Fibroblast of mammary gland (primary cell): ENCODE measurements at places on chromosomes 7 and 10.

DNA sequence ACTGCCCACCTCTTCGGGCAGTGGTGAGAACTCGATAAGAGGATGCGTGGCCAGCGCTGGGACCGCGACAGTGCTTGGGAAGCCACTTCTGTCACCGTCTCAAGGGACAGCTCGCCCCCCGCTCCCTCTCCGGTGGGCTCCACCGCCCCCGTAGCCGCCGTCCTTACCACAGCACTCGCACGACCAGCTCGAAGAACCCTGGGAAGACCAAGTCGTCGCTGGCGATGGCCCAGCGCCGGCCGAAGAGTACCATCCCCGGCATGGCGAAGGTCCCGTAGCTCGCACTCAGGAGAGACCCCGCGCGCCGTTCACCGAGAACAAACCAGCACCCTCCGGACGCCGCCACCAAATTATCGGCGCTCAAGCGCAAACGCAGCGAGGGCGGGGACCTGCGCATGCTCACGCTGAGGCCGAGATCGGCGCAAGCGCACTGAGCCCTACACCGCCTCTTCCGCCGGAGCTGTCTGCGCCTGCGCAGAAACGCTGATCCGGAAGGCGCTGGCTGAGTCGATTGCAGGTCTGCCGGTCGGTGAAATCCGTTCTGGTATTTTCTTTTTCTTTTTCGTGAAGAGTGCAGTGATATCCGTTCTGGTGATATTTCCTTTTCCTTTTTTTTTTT lies at the start of gene DAGLB:
DAGLB (minus strand) TSS at position 374 of the 619 bp plus-strand sequence; CDS start at position 262, 112 bp downstream.
- DNase-seq = peak; percentile 90

GRCh38 chr7:75943864-75944263 lies 28.9 kb downstream of the POR start:
- DNase-seq = peak; percentile 91

DNA sequence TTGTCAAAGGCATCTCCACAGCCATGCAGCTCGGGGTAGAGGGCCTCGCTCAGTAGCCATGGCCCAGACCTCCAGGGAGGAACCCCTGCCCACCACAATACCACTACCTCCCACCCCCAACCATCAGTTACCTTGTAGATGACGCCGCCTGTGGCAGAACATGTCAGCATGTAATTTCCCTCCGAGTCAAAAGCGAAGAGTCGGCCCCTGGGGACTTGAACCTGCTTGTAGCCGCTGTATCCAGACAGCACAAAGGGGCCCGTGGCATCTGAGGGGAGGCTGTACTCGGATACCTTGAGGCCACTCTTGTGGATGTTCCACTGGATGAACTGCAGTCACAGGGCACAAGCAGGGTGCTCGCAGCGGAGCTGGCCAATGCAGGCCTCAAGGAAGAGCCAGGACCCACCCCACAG lies 16.3 kb upstream of the CYREN start:
- DNase-seq = no peak

DNA sequence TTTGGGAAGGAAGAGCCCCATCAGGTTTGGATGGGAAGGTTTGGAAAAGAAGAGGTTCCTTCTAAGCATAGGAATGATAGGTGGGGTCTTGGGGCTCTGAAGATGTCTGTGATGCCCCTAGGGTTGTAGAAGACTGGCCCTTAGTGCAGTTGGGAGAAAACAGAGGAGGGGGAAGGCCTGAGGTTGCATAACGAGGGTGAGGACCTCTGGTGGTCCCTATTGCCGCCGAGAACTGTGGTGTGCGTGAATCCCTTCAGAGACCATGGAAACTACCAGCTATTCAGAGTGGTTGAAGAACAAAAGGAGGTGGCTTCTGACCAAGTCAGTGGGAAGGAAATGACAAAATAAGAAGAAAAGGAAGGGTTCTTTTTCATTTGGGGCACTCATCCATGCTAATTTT lies 3.1 kb upstream of the PKD2L1 start:
- no peak for DNase-seq
